Suprapubic skin (tissue), 4 donors: ENCODE measurements at places on chromosomes 13 and 19.

DNA sequence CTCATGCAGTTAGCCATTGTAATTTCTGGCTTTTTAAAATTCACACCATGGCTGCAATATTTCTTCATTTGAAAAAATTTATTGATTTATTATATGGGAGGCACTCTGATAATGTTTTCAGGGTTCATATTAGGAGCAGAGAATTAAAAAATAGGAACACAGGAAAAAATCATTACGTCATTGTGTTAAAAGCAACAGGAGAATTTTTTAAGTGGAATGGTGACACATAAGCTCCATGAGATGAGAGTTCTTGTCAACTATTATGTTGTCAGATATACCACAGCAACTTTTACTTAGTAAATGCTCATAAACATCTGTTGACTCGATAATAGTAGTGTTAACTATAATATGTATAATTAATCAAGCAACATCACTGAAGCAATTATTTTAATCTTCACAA, 400.1 kb downstream of the TDRD3 start:
- H3K4me3 ChIP-seq = no peak overlapping the region
- no peaks in the 10 kb centered on the region for H3K4me1 ChIP-seq
- H3K36me3 ChIP-seq = no peaks in the 10 kb centered on the region
- H3K27me3 ChIP-seq = no peaks in the 10 kb centered on the region
- no peak overlapping the region for H3K27ac ChIP-seq

DNA sequence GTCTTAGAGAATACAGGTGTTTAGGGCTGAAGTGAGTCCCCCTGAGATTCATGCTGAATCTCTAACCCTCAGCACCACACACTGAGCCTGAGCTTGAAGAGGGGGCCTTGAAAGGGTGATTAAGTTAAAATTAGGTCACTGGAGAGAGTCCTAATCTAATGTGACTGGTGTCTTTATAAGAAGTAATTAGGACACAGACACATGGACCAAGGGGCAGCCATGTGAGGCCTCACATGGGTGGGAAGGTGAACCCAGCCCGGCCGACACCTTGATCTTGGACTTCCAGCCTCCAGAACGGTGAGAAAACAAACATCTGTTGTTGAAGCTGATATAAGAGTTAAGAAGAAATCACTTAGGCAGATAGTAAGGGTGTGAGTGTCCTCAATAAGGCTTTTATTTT, 7.1 kb upstream of the RAB20 start:
- no peaks in the 10 kb centered on the region for H3K4me1 ChIP-seq
- H3K36me3 ChIP-seq = no peaks in the 10 kb centered on the region
- H3K27ac ChIP-seq = no peak overlapping the region
- H3K4me3 ChIP-seq = no peak overlapping the region
- H3K27me3 ChIP-seq = peaks cover 9% of the 10 kb centered on the region
- DNase-seq = no peak

DNA sequence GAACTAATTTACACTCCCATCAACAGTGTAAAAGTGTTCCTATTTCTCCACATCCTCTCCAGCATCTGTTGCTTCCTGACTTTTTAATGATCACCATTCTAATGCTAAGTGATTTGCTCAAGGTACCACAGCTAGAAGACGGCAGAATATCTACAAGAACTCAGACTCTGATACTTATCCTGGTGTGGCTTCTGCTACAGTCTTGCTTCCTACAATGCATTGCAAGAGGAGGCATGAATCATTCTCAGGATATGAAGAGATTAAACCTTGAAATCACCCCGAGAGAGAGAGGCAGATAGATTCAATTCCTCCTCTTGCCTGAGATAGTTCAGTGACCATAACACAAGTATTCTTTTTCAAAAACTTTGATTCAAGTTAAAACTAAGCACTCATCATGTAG, 306.4 kb downstream of the TBC1D4 start:
- no peak overlapping the region for H3K4me3 ChIP-seq
- H3K27ac ChIP-seq = no peak overlapping the region
- H3K27me3 ChIP-seq = no peaks in the 10 kb centered on the region
- no peaks in the 10 kb centered on the region for H3K4me1 ChIP-seq
- H3K36me3 ChIP-seq = no peaks in the 10 kb centered on the region

GRCh38 chr13:48954081-48954480, 21.6 kb upstream of the FNDC3A start:
- no peaks in the 10 kb centered on the region for H3K36me3 ChIP-seq
- H3K4me3 ChIP-seq = no peak overlapping the region
- H3K4me1 ChIP-seq = no peaks in the 10 kb centered on the region
- no peak for DNase-seq
- H3K27ac ChIP-seq = no peak overlapping the region
- no peaks in the 10 kb centered on the region for H3K27me3 ChIP-seq
